ENCODE measurements at places on chromosomes 6 and 20. TPM values are rescaled to one million over a fixed set of nuclear protein-coding genes. Genes with fewer than 3 reads are reported as not detected.

The SLC26A8 gene
- 0.10 TPM for polyA plus RNA-seq

The RSPO4 gene
- polyA plus RNA-seq, result 0.04 TPM

The LY6G6C gene
- not detected for polyA plus RNA-seq

The EFCAB8 gene
- polyA plus RNA-seq, result not detected

The THEMIS gene
- polyA plus RNA-seq, result 0.08 TPM

The CLIC1 gene
- polyA plus RNA-seq, result 473 TPM

The TEAD3 gene
- polyA plus RNA-seq, result 21.6 TPM

The SNAP91 gene
- polyA plus RNA-seq, result 1.3 TPM

The OGFR gene
- 28.6 TPM for polyA plus RNA-seq

The PSORS1C2 gene
- not detected for polyA plus RNA-seq

The SLC22A7 gene
- polyA plus RNA-seq, result not detected

The CLIC5 gene
- 42.3 TPM for polyA plus RNA-seq

The CNR1 gene
- 4.2 TPM for polyA plus RNA-seq

The SLC17A4 gene
- not detected for polyA plus RNA-seq

The EEF1A2 gene
- 1.3 TPM for polyA plus RNA-seq

The WFDC12 gene
- not detected for polyA plus RNA-seq

The BMP6 gene
- polyA plus RNA-seq, result 24.9 TPM

The OR12D3 gene
- not detected for polyA plus RNA-seq

The MAFB gene
- polyA plus RNA-seq, result 19.3 TPM

The TNFAIP3 gene
- polyA plus RNA-seq, result 58.0 TPM

The TRIM15 gene
- not detected for polyA plus RNA-seq

The FAM135A gene
- 10.7 TPM for polyA plus RNA-seq

The LGSN gene
- polyA plus RNA-seq, result not detected

The CCDC170 gene
- polyA plus RNA-seq, result 4.2 TPM

The OVOL2 gene
- polyA plus RNA-seq, result not detected
